GF-D8 (cell line): ENCODE measurements at places on chromosomes 12 and 14.

GRCh38 chr12:6452245-6452943, 552 bp downstream of the TAPBPL start:
- no peak for DNase-seq

DNA sequence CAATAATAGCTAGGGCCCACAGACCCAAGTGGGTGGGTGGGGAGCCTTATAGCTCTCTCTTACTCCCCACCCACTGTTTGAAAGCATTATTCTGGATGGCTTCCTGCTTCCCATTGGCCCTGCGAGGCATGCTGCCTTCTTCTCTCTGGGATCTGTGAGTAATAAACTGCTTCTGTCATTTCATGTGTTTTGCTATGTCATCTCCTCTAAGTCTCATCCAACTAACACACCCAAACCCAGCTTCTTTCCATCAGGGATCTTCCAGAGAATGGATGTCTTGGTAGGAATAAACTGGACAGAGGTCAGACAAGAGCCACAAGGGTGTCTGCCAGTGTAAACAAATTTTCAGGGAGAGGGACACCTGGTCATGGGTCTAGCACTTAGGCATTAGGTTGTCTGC, 66.4 kb upstream of the BDKRB2 start:
- no peak for DNase-seq

GRCh38 chr14:72978856-72979255, 48.0 kb downstream of the ZFYVE1 start:
- no peak for DNase-seq

DNA sequence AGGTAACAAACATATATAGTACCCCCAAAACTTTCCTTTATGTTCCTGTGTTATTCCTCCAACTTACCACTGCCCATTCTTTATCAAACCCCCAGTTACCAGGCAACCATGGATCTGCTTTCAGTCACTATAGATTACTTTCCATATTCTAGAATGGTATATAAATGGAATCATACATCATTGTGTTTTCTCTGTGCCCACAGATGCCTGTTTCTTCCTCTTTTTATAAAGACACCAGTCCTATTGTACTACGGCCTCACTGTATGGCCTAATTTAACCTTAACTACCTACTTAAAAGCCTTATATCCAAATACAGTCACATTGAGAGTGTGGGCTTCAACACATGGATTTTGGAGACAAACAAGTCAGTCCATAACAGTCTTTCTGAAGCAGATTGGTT, 2.6 kb downstream of the TAS2R14 start:
- DNase-seq: no peak

DNA sequence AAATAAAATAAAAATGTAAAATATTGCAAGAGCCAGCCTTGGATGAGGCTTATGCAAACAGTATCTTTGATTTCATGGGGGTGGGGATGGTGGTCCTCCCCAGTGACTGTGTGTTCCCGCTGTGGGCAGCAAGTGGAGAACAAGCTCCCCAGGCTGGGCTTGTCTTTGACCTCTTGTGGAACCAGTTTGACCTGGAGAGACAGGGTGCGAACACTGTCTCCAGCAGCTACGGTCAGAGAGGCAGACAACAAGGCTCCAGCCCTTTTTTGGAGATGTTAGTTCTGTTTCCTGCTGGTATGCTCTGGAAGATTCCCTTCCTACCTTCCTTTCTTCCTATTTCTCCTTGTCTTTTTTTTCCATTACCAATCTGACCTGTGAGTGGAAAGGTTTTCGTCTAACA, 21.8 kb upstream of the WSCD2 start:
- DNase-seq: no peak
